GM10248 (cell line): ENCODE measurements at places on chromosomes 2 and 18.

DNA sequence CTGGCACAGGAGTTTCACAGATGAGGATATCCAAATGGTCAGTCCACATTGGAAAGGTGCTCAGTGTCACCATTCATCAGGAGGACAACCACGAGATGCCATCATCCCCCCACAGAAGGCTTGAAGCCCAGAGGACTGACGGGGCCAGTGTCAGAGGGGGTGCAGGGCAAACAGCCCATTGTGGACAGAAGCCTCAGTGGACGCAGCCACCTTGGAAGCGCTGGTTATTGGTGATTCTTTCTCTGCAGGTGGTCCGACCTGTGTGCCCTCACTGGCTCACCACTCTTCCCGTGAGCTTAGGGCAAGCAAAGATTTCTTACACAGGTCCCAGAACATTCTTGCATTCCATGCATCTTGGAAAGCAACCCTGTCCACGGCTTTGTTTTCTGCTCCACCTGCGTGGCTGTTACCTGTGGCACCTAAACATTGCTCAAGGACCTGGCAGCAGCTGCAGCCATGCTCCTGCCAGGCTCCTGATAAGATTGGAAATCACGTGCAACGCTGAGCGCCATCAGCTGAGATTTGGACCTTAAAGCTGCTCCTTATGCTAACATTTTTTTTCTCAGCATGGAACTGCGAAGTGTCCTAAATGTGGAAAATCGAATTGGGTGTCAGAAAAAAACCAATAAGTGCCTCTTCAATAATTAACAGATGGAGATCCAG lies 110.9 kb upstream of the CTDP1 start:
- DNase-seq: no peak

GRCh38 chr2:235924675-235925063 lies 243.5 kb downstream of the GBX2 start:
- no peak for DNase-seq

DNA sequence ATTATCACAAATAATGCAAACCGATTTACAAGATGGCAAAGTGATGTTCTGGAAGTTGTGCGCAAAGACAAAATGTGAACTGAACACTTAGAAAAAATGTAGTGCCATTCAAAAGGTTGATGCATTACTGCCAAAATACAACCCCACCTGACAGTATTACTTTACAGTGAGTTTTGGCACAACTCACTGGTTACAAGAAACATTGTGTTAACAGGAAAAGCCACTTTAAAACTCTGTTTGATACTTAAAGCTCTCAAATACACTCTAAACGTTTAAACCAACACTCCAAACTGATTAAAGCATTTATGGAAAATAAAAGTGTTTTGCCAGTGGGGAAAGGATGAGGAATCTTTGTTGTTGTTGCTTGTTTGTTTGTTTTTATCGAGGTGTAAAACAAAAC lies 173.4 kb upstream of the SATB2 start:
- DNase-seq: no peak

DNA sequence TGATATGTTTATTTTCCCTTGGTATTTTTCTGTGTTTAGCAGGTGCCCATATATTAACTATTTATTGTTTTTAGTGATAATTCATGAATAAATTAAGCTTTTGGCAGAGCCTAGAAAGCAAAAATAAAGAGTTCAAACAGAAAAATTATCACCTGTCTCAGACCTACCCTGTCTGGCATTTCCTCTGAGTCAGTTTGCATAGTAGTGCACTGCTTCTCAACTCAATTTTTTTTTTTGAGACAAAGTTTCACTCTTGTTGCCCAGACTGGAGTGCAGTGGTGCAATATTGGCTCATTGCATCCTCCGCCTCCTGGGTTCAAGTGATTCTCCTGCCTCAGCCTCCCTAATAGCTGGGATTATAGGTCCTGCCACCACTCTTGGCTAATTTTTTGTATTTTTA lies 793.9 kb downstream of the SUCLG1 start:
- no peak for DNase-seq

- no peak for DNase-seq
These were observed 241.7 kb downstream of the EPHA4 start for GRCh38 chr2:221330436-221330835.

- DNase-seq: no peak
These were observed 45.4 kb downstream of the GORASP2 start for GRCh38 chr2:170974304-170974993.

DNA sequence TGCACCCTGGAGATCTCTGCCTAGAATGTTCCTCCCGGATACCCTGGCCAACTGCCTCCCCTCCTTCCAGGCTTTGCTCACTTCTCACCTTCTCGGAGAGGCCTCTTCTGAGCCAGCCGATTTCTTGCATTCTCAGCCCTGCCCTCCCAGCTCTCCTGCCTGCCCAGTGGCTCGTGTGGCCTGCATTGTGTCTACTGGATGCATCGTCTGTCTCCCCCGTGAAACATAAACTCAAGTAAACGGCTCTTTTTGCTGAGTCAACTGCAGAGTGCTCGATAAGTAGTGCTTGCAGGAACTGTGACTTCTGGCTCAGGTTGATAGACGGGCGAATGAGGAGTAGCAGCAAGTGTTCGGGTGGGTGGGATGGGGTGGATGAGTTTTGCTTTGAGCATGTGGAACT lies 112.5 kb upstream of the ODC1 start:
- DNase-seq: no peak
